B cell (primary cell): ENCODE measurements at places on chromosomes 2 and 18.

DNA sequence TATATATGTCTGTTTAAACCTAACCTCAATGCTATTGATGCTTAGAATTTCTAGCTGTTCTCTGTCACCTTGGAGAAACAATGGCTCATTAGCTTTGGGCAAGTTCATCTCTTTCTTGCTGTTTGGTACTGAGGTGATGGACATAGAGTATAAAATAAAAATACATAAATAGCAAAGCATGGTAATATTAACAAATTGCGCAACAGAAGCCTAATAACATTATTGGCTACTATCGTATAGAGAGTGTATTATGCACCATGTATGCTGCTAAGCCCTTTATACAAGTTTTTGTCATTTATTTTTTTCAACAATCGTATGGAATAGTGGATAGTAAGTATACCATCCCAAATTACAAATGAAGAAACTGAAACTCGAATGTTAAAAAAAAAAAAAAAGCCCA is 100.1 kb downstream of the ICOS start:
- no peak for DNase-seq

DNA sequence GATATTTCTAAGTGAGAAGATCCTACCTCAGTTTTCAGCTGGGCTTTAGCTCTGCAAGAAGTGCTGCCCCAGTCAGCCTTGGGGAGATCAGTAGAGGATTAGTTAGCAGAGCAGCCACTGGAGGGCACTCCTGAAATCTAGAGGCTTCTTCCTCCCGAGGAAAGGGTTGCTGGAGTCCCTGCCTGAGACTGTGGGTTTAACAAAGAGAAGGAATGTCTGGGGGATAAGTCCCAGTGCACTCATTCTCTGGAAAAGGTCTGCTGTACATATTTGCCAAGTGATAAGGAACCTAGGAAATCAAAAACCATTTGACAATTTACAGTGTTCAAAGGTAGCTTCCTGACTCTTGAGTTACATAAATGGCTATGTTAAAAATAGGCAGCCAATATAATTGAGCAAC is 207.2 kb downstream of the SLC8A1 start:
- peak; percentile 6 for DNase-seq

DNA sequence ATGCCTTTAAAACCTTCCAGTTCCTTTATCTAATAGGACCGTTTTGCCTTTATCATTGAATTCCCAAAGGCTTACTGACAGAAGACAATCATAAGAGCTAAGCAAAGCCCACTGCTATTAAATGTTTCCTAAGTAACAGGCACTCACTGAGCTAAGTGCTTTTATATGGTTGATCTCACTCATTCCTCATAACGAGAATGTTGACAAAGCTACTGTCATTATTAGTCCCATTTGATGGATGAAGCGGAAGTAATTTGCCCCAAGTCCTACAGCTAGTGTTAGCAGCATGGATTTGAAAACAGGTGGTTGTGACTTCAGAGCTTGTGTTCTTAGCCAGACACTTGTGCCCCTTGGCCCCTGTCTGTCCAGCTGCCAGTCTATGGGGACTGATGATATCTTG is 134.8 kb upstream of the SERPINE2 start:
- DNase-seq = no peak

DNA sequence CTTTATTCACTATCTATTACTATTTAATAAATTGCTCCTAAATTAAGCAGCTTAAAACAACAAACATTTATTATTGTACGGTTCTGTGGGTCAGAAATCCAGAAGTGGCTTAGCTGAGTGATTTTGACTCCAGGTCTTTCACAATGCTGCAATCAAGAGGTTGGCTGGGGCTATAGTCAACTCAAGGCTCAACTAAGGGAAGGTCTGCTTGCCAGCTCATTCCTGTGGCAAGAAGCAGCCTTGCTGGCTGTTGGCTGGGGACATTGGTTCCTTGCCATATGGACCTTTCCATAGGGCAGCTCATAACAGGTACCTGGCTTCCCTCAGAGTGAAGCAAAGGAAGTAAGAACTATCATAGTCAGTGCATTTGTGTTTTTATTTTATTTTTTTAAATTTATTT is 5.0 kb upstream of the MRPL19 start:
- DNase-seq = no peak

GRCh38 chr2:192087398-192087958 is 107.3 kb downstream of the TMEFF2 start:
- DNase-seq = no peak

- no peak for DNase-seq
Measured at GRCh38 chr2:110659248-110659647, 18.6 kb downstream of the BUB1 start.

- no peak for DNase-seq
Measured at GRCh38 chr2:236664136-236664535, 94.5 kb downstream of the ACKR3 start.

- DNase-seq = no peak
Measured at GRCh38 chr2:24088821-24089359, 4.3 kb upstream of the TP53I3 start.

GRCh38 chr2:64825831-64826491 is 163.2 kb upstream of the SLC1A4 start:
- DNase-seq = no peak

DNA sequence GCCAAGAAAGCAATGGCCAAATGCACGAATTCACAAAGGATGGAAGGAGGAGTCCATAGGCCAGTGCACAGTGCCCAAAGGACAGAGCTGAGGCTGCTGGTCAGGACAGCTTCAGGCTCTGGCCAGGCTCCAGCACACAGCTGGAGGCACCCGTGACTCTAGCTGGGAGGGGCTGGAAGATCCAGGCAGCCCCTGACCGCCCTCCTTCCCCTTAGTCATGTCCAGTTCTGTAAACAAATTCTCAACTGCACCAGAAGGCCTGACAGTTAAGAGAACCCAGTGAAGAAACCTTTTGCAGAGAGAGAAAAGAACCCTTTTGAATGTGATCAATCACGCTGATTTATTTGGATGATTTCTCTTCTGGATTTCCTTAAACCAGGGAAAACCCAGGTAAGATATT is 7.7 kb upstream of the YWHAQ start:
- no peak for DNase-seq

DNA sequence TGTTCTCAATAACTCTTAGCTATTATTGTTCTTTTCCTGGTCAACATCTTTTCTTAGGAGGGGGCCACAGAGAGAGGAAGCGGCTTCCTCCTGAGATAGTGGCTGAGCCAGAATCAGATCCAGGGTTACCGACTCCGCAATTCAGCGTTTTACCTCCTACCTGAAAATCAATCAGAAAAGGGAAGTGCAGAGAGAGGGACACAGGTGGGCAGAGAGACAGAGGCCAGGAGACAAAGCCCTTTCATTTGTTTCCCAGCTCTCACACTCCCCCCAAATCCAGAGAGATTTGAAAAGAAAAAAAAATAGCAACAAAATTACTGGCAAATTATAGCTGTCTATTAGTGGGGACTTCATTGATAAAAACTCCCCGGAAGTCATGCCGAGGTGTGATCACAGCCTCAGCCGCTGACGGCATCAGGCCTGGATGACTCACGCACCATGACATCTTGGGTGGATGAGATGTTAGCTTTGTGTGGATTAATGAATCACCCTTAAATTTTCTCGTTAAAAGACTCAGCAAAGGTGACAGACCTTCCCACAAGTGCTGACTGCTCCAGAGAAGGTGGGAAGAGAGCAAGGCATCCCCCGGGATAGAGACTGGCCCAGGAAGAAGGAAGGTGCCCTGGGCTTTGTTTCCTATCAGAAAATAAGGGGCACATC is 120.7 kb downstream of the LOXHD1 start:
- DNase-seq = no peak

DNA sequence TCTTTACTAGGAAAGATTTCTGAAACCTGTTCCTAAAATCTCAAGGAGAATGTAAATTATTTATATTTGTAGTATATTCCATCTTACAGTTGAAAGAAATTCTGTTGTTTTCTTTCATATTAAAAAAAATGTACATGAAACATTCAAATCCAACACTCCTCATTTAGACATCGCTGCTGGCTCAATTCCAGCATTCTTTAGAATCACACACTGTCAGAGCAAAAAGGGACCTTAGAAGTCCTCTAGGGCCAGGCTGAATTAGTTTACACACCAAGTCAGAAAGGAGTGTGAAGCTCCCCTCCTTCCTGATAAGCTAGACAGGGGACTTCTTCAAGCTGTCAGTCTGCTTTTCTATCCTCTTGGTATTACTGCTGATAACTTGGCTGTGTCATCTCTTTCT is 158.6 kb upstream of the LTBP1 start:
- DNase-seq = no peak

DNA sequence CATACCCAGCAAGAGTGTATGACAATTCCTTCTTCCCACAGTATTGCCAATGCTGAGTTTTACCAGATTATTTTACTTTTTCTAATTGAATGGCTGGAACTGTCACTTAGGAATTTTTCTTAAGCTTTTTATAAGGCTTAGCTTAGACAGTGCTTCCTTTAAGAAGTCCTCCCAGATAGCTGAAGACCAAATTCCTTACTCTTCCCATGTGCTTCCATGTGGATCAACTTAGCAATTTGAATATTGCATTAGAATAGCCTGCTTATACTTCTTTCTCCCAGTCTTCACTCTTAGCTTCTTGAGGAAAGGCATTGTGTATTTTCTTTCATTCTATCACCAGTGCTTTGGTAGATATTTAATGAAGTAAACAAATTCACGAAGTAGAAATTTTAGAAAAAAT is 1144.4 kb downstream of the LRP1B start:
- no peak for DNase-seq

- no peak for DNase-seq
Measured at GRCh38 chr2:62292190-62292589, 96.3 kb downstream of the B3GNT2 start.

DNA sequence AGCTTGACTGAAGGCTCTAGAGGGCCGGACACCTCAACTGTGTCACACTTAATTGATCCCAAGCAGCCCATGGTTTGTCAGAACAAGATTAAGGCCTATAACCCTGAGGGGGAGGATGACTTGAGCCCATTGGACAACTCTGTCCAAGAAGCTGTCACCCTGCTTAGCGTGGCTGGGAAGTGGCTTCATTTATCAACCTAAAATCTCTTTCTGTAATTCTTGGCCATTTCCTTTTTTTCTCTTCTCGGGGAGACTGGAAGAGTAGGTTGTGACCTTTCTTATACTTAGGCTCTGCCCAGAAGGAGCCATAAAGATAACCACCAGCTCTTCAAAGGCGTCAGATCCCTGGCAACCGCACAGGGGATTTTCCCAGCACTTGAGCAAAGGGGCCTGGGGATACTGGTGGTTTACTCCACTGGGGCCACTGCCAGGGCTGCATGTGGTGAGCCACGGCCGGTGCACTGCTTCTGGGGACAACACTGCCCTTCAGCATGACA is 265.5 kb downstream of the CYRIA start:
- DNase-seq = no peak

DNA sequence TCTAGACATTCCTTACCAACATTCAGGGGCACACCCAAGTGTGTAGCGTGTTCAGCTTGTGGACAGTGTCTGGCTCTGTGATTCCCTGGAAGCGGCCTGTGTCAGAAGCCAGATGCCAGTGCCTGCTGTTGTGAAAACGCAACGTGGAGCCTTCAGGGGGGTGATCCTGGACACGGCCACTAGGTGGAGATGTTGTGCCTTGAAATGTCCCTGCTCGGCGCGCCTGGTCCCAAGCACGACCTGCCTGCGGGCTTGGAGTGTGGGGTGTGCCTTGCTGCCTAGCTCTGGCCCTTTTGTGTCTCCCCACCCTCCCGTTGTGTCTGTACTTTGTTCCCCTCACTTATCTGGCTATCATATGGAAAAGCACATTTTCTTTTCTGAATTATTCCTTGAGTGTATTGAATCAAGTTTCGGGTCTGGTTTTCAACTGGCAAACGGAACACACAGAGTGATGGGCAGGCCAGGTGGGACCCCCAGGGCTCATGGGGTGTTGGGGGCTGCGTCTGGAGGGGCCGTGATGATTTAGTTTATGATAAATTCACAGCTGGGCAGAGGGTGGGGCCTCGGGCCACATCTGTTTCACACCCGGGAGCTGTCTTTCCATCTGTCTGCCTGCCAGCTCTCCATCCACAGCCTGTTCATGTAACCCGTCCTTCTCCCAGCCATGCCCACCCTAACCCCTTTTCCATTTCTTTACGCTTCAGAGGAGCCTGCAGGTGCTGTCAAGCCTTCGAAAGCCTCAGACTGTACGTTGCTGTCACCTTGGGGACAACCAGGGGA is 95.5 kb downstream of the DYSF start:
- DNase-seq = peak; percentile 62

DNA sequence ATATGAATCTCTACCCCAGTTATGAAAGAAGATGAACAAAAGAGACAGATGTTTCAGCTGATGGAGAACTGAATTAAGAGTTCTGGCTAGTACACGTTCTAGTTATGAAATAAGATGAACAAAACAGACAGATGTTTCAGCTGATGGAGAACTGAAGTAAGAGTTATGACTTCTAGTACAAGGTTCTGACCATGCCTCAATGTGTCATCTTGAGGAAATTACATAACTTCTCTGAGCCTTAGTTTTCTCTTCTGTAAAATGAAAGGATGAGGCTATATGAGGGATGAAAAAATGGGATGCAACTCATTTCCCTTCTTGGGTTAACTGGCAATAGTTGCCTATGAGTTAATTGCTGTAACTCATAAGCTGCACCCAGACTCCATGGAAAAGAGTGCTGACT is 92.9 kb upstream of the WDR75 start:
- DNase-seq = no peak

DNA sequence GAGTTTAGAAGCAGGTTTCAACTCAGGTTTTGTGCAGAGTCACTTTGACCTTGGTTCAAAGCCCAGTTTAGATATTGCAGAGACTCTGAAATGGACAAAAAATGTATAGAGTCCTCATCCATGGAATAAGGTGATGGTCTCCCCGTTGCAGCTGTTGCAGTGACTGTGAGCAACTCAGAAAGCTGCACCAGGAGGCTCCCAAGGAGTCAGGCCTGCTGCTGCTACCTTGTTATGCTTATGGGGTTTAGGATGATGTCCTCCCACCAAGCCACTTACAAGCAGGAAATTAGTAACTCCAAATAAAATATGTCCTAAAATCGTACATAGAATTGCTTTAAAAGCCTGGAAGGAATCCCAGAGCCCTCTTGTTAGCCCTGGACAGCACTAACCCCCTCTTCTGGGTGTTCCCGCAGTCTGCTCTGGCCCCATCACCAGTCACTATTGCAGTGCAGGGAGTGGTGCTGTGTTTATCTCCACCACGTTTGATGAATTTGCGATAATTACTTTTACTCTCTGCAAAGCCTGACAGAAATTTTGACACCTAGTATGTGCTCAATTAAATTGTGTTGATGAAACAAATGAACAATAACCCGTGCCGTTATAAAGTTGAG is 189.0 kb downstream of the CNTNAP5 start:
- no peak for DNase-seq

- no peak for DNase-seq
Measured at GRCh38 chr18:47912343-47912742, 18.1 kb downstream of the SMAD2 start.

DNA sequence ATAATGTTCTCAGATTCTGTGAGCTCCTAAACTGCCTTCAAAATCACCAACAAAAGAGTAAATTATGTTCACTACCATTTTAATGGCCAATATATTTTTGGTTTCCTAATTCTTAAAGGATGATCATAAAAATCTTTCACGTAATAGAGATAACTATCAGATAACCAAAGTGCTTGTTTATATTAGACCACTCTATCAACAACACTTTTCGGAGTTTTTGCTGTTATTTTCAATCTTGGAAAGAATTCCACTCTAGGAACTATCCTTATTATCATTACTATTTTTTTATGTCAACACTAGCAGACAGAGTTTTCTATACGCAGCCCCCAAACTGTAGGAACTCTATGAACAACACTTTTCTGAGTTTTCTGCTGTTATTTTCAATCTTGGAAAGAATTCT is 782.5 kb upstream of the ZEB2 start:
- no peak for DNase-seq

GRCh38 chr2:191036363-191036762 is 22.4 kb upstream of the STAT1 start:
- DNase-seq = no peak
